ENCODE measurements at places on chromosomes 3 and 15.
A peak's percentile ranks its signal among the peaks of the same experiment; 100 is the strongest.

- no peak for DNase-seq
Measured at GRCh38 chr3:144270100-144270499, 298.5 kb downstream of the DIPK2A start.

- DNase-seq, result no peak
Measured at GRCh38 chr15:99130765-99131440, 26.0 kb downstream of the SYNM start.

DNA sequence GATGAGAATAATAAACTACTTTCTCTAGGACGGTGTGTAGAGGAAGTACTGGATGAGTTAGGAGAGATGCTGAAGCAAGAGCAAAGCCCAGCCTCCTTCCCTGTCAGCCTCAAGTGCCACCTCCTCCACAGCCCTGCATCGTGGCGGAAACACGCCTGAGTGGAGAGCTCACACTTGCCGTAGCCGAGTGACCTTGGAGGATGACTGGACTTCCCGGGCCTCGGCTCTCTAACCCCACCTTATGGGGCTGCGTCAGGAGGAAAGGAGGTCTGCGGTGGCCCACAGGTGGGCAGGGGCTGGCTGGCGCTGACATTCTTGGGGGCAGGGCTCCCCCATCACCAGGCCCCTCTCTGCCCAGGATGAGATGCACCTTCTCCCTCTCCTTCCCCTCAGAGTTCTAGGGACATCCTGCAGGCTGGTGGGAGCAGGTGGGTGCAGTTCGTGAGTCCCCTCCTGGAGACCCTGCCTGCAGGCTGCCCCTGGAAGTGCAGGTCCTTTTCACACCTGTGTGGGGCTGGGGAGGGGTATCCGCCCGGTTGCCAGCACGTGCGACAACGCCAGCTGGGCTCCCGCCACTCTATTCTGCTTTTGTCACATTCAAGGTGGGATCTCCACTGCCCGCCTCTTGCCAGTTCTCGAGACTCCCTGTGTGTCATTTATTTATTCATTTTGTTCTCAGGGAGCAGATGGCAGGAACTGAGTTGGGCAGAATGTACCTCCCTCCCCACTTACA is 175.2 kb downstream of the MEGF11 start:
- DNase-seq, result no peak

- DNase-seq, result no peak
Measured at GRCh38 chr3:32285891-32286290, 47.4 kb downstream of the CMTM8 start.

GRCh38 chr15:47196048-47196447 is 521.3 kb upstream of the SEMA6D start:
- peak; percentile 81 for DNase-seq

GRCh38 chr15:75200765-75201615 is 692 bp upstream of the C15orf39 start:
- DNase-seq, result no peak

DNA sequence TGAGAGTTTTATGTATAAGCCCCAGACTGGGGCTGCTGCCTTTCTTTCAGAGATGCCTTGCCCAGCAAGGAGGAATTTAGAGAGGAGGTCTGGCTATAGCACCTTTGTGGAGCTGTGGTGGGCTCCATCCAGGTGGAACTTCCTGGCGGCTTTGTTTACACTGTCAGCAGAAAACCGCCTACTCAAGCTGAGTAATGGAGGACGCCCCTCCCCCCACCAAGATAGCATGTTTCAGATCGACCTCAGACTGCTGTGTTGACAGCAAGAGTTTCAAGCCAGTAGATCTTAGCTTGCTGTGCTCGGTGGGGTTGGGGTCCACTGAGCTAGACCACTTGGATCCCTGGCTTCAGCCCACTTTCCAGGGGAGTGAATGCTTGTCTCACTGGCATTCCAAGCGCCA is 155.6 kb downstream of the STXBP5L start:
- no peak for DNase-seq

DNA sequence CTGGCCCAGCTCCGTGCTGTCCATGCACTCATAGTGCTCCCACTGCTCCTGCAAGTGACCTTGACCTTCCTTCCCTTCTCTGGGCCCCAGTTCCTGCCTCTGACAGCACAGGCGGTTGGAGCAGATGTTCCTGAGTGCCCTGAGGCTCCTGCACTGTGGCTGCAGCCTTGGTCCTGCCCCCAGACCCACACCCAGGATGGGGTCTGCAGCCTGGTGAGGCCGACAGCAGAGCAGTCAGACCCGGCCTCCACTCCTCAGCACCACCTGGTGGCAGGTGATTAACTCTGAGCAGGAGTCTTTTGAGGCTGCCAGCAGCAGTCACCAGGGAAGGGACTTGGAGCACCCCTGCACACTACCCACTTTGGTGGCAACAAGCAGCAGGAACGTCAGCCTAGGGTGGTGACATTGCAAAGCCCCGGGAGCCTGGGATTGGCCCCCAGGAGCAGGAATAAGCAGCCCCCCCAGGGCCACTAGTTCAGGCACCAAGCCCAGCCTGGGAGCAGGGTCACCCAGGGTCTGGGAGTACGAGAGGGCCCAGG is 64.6 kb downstream of the CYP11A1 start:
- no peak for DNase-seq

GRCh38 chr3:156664831-156665178 is 9.6 kb upstream of the TIPARP start:
- no peak for DNase-seq

- no peak for DNase-seq
Measured at GRCh38 chr3:54180921-54181320, 58.6 kb downstream of the CACNA2D3 start.

GRCh38 chr3:120435621-120436020 is 15.2 kb downstream of the FSTL1 start:
- DNase-seq, result no peak

Data from left lung (tissue), 14 donors.